ENCODE measurements at places on chromosomes 1 and 21.

DNA sequence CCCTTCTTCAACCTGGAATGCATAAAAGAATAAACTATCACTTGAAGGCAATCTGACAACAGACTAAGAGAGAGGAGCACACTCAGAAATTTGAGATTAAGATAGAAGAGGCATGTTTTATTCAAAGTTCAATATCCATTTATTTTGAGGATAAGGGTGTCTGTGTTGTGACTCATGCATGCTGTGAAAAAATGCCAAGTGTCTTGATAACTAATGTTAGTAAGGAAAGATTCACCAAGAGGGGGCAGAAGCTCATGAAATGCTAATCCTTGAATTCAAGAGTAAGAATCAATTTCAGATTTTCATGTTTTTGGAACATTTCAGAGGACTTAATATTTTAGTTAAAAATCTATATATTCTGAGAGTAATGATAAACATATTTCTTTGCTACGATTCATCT lies 94.0 kb downstream of the IFI44 start:
- no peak for DNase-seq

DNA sequence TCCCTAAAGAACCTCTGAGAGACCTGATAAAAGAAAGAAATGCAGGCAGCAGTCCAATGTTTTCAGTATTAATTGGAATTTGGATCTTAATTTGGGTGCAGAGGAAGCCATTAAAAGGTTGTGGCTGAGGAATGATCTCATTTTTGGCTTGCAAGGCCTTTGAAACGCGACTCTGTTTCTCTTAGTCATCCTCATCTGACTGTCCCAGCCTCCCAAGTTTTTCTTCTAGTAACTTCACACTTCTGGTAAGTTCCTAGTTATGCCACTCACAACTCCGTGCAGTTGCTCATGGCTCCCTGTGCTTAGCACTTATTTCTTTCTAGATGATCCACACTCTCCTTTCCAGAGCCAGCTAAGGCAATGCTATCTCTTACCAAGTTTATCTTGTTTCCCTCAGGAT lies 147.4 kb upstream of the USP24 start:
- no peak for DNase-seq

- no peak for DNase-seq
Observed at GRCh38 chr1:19648689-19649088, 4.6 kb downstream of the NBL1 start.

GRCh38 chr21:28704746-28705145 lies 287.9 kb downstream of the LTN1 start:
- no peak for DNase-seq

DNA sequence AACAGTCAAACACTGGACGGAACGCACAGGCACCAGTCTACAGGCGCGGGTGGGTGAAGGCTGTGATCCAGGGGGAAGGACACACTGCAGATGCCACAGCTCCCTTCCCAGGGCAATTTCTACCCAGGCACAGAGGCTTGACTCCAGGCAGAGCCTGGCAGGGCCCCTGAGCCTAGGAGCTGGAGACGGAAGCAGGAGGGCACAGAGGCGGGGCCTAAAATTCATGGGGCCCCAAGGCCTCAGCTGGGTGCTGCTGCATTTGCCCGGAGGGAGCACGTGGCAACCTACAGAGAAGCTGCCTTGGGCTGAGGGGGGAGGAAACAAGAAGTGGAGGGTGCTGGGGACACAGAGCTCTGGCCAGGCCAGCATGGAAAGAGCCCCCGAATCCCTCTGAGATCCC lies 41.2 kb downstream of the UBE2G2 start:
- DNase-seq, result no peak

Data from NCI-H1105 (cell line).